ENCODE measurements at places on chromosomes 6 and 20. TPM values are rescaled to one million over a fixed set of nuclear protein-coding genes. Genes with fewer than 3 reads are reported as not detected.

DNA sequence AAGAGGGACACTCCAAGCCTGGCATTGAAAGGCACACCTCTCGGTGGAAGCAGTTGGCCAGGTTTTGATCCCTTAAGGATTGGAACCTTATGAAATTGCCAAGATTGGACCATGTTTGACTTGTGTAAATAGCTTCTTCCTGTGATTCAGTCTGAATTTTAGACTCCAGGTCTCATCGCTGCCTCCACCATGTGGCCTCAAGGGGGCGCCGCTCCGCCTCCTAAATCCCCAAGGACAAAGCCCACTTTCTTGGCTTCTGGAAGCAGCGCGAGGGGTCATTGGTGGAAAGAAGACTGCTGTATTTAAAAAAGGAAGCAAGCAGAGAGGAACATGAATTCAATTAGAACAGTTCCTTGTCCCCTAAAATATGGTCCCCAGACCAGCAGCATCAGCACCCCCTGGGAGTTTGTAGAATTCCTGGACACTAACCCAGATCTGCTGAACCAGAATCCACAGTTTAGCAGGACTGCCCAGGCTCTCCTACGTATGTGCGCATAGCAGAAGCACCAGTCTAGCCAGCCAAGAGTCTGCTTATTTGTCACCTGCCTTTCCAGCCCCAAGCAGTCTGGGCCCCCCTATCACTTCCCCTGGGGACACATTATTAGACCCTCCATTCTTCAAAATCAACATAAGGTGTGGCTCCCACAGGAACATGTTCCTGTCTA is 108.5 kb downstream of the LY86 start:
- DNase-seq: no peak

DNA sequence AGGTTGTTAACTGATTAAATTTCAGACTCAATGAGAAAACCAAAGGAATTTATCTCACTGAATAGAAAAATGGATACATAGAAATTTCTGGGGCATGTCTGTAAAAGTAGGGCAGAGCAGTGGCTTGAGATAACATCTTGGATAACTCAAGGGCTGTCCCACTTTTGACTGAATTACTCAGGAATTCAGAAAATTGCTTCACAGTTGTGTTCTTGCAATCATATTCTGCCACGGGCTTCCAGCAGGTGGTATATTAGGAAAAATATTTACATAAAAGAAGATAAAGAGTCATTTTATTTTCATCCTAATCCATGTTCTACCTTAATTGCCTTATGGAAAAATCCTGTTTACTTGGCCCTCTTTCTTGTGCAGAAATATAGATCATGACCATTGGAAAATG is 156.4 kb upstream of the AKIRIN2 start:
- DNase-seq: no peak

DNA sequence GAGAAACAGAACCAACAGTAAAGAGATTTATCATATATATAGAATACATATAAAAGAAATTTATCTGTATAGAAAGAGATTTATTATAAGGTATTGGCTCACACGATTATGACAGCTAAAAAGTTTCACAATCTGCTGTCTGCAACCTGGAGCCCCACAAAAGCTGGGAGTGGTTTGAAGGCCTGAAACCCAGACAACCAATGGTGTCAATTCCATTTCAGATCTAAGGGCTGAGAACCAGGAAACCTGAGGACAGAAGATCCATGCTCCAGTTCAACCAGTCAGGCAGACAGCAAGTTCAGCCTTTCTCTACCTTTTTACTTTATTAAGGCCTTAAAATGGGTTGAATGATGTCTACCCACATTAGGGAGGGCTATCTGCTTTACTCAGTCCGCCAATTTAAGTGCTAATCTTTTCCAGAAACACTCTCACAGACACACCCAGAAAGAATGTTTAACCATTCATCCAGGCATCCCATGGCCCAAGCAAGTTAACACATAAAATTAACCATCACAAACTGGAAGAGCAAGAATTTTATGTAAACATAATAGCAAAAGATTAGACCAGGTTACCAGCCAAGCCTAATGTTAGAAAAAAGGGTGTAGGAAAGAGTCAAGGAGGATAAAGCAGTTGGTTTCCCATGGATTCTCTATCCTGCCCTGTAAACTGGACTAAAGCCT is 170.9 kb downstream of the FUT9 start:
- DNase-seq: no peak

GRCh38 chr20:23258747-23259121 is 91.9 kb upstream of the NXT1 start:
- no peak for DNase-seq

DNA sequence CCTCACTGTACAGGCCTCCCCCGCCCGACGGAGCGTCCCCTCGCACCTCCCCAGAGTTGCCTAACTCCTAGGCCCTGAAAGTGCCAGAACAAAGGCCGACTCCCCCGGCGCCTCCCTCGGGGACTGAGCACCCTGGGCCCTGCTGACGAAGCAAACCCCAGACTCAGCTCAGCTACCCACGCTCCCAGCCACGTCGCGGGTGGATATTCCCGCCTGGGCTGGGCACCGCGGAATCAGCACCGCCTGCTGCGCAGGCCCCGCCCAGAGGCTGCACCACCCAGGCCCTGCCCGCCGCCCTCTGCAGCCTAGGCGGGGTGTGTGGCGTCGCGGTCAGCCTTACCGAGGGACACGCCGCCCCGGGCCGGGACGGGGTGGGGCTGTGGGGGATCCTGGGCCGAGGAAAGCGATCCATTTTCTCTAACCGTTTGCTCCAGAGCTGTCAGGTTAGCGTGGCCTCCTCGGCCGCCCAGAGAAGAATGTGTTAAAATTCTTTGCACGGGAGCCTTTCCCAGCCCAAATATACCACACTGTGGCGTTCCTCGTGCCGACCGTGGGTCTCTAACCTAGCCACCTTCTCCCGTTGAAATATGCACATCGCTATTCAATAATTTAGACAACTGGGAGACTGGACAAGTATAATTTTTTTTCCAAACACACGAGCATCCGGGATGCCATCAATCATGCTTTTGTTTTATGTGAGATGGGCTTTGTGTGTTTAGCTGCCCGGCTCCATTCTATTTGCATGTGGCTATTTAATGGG is 31.4 kb downstream of the TFAP2A start:
- DNase-seq: no peak

GRCh38 chr6:155883741-155884140 is 428.1 kb upstream of the NOX3 start:
- no peak for DNase-seq

GRCh38 chr6:127343809-127344659 is 625 bp upstream of the ECHDC1 start:
- no peak for DNase-seq

DNA sequence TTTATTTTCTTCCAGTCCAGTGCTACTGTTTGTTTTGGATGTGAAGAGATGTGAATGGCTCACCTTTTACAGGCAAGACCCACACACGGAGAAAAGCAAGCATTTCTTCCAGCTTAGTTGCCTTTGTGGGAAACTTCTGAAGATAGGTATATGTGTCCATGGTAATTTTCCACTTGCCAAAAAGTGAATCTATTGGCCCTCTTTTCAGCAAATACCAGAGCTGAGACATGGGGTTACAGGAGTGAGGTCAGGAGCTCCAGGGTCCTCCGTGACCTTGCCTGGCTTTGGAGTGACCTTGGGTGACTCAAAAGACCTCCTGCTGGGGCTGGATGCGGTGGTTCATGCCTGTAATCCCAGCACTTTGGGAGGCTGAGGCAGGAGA is 166.7 kb downstream of the SCML4 start:
- no peak for DNase-seq

GRCh38 chr6:110589865-110590513 is 113.6 kb upstream of the SLC22A16 start:
- DNase-seq: no peak

- DNase-seq: no peak
Observed at GRCh38 chr6:132190815-132191175, 210.5 kb downstream of the MOXD1 start.

DNA sequence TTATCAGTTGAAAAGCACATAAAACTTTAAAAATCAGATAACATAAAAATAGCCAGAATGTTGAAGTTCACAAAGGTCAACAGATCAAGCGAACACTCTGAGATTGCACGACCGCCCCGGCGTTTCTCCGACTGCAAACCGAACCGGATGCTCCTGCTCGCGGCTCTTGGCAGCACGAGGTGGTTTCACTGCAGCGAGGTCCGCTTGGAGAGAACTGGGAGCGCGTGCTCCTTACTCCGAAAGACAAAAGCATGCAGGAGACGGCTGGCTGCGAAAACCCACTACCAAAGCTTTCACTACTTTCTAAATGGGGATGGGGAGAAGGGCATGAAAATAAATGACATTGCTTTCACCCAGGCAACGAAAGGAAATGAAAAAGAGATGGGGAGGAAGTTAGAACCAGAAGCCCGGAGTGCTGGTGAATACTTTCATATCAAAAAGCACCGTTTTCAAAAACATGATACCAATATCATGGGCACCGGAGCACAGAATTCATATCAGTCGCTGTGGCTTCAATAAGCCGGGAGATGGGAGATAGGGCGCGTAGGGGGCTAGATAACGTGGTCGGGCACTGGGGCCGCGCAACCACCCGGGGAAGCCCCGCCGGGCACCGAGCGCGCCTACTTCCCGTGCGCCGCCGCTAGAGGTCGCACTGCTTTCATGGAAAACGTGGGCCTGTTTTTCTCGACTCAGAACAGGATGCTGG is 8.3 kb upstream of the ANKRD60 start:
- DNase-seq: peak; percentile 71

DNA sequence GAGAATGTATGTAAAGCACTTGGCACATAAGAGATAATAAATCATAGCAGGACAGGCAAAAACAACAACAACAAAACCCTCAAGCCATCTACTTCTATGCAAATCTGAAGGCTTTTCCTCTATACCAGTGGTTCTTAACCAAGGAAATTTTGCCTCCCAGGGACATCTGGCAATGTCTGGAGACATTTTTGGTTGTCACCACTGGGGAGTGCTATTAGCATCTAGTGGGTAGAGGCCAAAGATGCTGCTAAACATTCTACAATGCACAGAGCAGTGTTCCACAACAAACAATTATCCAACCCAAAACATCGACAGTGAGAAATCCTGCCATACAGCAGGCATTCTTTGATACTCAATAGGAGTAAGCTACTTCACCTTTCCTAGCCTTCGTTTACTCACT is 28.2 kb downstream of the NDRG3 start:
- no peak for DNase-seq

DNA sequence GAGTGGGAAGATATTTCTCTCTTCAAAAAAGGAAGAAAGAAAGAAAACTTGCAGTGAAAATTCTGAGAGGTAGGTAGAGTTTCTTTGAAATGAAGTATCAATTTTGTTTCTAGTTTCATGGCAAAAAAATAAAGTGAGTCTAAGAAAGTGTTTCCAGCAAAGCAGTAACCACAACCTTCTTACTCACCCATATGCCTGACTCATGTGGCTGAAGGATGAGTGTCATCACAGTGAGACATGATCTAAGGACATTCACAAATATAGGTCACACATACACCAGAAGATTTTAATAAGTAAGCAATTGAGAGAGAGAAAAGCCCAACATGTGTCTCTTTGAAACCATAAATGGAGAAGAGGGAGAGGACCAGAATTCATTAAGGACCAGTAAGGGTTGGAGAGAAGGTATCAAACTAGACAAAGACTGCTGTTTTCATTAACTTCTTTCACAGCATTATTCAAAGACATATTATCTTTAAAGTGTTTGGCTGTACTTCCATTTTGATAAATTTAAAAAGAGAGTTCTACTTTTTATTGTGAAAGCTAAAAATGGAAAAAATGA is 169.5 kb downstream of the FRK start:
- DNase-seq: no peak

GRCh38 chr6:53825532-53826321 is 30.9 kb downstream of the LRRC1 start:
- DNase-seq: no peak

DNA sequence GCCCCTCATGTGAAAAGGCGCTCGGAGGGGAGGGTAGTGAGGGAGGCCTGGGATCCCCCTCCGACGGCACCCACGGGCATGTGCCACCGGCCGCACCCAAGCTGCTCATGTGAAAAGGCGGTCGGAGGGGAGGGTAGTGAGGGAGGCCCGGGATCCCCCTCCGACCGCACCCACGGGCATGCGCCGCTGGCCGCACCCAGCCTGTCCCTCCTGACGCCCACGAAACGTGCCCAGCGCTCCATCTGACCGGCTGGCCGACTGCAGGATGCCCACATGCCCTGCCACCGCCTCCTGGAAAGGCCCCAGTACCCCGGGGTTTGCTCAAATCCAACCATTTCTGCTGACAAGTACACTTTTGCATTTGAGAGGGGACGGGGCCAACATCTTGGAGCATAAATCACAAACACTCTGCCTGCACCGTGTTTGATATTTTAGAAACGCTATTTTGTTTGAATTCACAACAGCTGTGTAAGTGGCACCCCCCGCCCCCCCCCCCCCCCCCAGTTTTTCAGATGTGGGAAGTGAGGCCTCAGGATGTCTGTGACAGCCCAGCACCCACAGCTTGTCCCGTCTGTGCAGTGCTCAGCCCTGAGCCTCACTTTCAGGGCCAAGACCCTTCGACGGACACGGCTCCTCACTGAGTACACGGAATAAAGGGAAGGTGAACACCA is 34.1 kb downstream of the SLC2A4RG start:
- DNase-seq: no peak

DNA sequence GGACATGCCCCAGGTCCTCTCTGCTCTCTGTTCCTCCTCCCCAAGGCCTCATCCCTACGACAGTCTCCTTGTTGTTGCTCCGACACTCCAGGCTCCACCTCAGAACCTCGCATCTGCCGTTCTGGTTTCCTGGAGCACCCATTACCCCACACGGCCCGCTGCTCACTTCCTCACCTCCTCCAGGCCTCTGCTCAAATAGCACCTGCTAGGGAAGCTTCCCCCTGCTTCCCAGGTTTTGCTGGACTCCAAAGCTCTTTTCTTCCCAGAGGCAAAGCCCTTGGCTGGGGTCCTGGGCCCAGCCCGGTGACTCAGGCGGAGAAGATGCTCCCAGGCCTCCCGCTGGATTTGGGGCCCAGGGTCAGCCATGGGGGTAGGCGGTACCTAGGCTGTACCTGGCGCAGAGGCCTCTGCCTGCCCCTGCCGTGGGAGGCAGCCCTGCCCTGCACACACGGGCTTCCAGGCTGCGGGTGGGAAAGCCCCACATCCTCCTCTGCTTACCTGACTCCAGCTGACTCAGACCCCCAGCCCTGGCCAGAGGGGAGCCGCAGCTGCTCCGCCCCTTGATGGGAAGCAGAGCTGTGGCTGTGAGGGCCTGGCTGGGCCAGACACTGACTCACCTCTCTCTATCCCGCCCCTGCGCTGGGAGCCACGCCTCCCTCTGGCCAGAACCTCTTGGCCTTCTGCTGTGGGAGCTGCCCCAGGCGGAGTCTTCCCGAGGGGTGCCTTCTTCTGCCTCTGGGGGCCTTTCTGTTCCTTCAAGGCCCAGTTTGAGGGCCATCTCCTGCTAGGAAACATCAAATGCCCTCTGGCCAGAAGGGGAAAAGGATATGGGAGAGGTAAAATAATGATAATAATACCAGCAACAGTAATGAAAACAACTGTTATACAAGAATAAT is 130.5 kb downstream of the CEBPB start:
- peak; percentile 86 for DNase-seq

GRCh38 chr6:92667843-92668242 is 751.5 kb downstream of the EPHA7 start:
- no peak for DNase-seq

- peak; percentile 68 for DNase-seq
Observed at GRCh38 chr6:143060806-143061596, at the start of gene AIG1. Gene AIG1 (plus strand): TSS chr6:143060889. CDS start chr6:143060926, 37 bp downstream.

- DNase-seq: no peak
Observed at GRCh38 chr6:22008248-22008836, 288.5 kb downstream of the PRL start.

The PTCRA gene
- total RNA-seq: 0.37 TPM

The NKAPL gene
- total RNA-seq: 1.9 TPM

The LY6G6C gene
- total RNA-seq: not detected

The ZNF391 gene
- total RNA-seq: 1.9 TPM

The DLK2 gene
- total RNA-seq: 0.37 TPM

The KIZ gene
- total RNA-seq: 23.5 TPM

The NOTCH4 gene
- 14.9 TPM for total RNA-seq

The LCA5 gene
- total RNA-seq: 5.7 TPM
